ENCODE measurements at places on chromosomes 3 and 15.

DNA sequence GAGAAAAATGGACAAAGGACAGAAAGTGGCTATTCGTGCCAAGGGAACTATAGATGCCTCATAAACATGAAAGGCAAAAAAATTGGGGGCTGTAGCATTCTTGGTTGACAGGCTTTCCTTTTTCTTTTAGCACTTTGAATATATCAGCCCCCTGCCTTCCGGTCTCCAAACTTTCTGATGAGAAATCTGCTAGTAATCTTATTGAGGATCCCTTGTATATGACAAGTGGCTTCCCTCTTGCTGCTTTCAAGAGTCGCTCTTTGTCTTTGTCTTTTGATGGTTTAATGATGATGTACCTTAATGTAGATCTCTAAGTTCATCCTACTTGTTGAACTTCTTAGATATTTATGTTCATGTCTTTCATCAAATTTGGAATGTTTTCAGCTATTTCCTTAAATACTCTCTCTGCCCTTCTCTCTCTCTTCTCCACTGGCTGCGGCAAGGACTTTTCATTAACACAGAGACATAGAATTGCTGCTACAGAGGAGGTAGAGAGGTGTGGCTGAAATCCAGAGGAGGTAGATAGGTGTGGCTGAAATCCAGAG, 59.4 kb upstream of the EPHB3 start:
- DNase-seq: no peak

DNA sequence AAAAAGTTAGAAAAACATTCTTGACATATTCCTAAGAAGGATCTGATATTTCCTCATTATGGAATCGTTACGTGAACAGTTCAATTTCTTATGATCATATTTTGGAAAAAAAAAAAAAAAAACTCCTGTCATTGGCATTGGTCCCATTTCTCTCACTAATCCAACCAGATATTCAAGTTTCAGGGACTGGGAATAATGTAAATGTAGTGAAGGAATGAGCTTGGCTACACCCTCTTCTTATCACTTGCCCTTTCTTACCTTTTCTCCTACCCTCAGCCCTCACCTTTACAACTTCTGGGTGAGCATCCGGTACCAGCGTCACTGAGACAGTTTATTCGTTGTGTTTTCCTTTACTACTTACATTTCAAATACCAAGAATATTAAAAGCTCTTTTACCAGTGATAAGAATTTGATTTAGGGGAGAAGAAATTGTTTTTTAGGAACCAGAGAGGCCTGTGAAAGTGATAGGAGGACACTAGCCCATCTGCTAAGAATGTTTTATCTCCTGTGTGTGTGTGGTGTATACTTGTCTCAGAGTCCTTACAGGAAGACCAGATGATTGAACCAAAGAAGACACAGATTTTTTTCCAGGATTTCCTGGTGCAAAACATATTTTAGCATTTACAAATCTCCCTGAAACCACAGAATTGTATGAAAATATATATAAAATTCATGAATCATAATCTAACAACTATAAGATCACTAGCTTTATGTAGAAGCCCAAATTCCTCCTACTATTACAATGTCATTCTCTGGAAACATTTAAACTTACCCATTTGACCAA, 946.7 kb downstream of the ZPLD1 start:
- no peak for DNase-seq

DNA sequence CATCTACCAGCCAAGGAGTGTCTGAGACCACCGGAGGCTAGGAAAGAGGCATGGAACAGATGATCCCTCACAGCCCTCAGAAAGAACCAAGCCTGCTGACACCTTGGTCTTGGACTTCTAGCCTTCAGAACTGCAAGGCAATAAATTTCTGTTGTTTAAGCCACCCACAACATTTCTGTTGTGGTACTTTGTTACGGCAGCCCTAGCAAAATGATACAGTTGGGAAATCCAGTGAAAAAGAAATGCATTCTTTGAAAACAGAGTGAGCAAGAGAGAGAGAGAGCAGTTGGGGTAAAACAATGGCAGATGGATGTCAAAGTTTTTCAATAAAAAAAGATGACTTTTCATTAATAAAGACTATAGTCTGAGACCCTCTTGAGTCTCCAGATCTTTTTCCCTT, 219.4 kb downstream of the NFKBIZ start:
- DNase-seq: no peak

- peak; percentile 68 for DNase-seq
Observed at GRCh38 chr15:71083349-71083748, 31.9 kb upstream of the THSD4 start.

- no peak for DNase-seq
Observed at GRCh38 chr15:68500363-68501258, 68.6 kb upstream of the ITGA11 start.

- DNase-seq: no peak
Observed at GRCh38 chr3:107915706-107916105, 175.1 kb downstream of the CD47 start.

Data from EL (cell line).